ENCODE measurements at places on chromosomes 1 and 21. TPM values are rescaled to one million over a fixed set of nuclear protein-coding genes. Genes with fewer than 3 reads are reported as not detected.

DNA sequence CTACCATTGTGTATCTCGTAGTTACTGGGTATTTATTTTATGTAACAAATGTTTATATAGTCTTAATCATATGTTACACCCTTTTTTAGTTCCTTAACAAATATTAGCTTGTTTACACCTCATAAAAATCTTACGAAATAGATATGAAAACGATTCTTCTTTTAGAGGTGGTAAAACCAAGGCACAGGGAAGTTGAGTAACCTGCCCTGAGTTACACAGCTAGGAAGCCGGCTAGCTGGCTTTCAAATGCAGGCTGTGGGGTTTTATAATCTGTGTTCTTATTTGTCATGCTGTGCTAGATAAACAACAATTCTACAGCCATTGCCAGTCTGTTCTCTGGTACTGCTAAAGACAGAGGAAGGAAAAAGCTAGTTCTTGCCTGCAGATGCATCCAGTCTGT lies 109.6 kb downstream of the NOS1AP start:
- DNase-seq: no peak

DNA sequence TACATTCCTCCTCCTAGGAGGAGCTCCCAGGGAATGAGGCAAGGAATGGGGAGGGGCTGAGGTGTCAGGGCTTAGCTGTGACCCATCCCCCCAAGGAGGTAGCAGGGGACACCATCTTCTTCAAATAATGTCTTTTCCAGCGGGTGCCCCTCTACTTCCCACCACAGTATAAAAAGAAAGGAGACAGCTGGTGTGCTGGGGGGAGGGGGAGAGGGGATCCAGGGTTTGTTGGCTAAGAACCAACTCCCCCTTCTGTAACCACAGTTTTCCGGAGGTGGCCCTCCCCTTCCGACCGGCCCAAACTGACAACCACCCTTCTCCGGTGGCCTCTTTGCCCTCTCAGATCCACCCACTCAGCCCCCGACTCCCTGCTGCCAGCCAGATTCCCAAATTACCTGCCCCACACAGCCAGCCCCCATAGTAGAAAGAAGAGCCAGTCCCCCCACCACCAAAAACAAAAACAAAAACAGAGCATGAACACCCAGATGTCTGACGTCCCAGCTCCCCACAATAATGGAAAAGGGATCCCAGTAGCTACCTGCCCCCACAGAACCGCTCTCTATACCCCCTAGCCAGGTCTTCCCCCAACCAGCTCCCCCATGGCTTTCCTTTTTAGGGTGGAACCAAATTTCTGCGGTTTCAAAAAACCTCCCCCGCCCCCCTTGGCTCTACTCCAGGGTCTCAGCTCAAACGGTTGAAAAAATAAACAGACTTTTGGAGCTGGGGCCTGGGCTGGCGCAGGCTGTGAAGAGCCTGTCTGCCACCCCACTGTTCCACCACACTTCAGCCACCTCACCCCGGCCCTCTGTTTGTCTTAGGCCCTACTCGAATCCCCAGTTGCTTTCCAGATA lies 2.1 kb downstream of the ARHGEF2 start:
- peak; percentile 87 for DNase-seq

DNA sequence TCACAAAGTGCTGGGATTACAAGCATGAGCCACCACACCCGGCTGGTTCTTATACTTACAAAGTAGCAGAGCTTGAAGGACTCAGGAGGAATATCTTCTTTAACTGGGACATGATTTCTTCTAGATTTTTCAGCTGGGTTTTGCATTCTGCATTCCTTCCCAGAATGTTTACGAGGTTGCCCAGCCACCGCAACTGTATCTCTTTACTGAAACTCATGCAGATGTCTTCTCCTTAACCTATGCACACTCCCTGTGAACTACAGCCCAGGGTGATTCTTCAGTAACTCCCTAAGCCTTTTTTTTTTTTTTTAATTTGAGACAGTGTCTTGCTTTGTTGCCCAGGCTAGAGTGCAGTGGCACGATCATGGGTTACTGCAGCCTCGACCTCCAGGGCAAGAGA lies 8.7 kb upstream of the DOP1B start:
- no peak for DNase-seq

DNA sequence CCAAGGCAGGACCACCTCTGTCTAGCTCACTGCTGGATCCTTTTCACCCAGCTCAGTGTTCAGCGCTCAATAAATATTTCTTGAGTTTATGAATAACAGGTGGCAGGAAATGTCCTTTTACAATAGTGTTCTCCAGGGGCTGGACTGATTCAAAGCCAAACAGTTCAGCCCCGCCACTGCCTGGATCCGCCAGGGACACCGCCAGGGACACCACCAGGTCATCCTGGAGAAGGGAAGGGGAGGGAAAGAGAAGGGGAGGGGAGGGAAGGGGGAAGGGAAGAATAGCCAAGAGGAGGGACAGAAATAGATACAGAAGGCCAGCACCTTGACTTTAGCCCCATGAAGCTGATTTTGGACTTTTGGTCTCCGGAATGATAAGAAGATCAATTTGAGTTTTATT lies 255.6 kb downstream of the GRIK3 start:
- no peak for DNase-seq

GRCh38 chr21:44718571-44718970 lies 7.2 kb upstream of the TSPEAR start:
- no peak for DNase-seq

GRCh38 chr1:34176830-34177603 lies at the start of gene C1orf94:
Gene C1orf94 (plus strand): TSS chr1:34176907. CDS start chr1:34177790, 883 bp downstream.
- no peak for DNase-seq

DNA sequence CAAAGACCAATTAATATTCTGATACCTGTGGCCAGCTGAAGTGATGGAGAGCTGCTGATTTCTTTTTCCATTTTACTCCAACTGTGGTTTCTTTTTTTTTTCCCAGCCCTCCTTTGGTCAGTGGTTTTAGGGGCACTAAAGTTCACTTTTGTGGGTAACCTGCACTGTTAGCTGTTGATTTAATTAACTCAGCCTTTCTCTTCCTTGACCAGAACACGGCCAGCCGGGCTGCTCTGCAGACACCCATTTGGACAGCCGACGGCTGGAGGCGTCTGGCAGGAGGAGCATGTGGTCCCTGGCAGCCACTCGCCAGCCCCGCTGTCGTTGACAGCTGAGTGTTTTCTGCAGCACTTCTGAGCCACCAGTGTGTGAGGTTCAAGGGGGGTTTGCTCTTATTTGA lies 136.2 kb upstream of the RUNX3 start:
- no peak for DNase-seq

- no peak for DNase-seq
Measured at GRCh38 chr1:164719676-164720439, 160.9 kb downstream of the PBX1 start.

DNA sequence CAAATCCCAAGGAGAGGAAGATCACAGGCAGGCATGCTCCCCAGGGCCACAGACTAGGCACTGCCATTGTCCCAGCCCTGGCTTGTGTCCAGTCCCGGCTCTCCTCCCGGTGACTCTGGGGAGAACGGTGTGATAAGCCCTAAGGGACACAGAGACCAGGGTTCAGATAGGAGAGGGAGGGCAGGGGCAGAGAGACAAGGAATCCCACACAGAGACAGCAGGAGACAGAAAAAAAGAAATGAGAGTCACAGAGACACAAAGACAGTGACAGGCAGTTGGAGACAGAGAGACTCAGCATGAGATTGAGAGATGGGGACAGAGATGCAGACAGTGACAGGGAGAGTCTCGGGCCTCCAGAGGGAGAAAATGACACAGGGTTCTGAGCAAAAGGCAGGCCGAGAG lies 361 bp downstream of the INSRR start:
- no peak for DNase-seq

DNA sequence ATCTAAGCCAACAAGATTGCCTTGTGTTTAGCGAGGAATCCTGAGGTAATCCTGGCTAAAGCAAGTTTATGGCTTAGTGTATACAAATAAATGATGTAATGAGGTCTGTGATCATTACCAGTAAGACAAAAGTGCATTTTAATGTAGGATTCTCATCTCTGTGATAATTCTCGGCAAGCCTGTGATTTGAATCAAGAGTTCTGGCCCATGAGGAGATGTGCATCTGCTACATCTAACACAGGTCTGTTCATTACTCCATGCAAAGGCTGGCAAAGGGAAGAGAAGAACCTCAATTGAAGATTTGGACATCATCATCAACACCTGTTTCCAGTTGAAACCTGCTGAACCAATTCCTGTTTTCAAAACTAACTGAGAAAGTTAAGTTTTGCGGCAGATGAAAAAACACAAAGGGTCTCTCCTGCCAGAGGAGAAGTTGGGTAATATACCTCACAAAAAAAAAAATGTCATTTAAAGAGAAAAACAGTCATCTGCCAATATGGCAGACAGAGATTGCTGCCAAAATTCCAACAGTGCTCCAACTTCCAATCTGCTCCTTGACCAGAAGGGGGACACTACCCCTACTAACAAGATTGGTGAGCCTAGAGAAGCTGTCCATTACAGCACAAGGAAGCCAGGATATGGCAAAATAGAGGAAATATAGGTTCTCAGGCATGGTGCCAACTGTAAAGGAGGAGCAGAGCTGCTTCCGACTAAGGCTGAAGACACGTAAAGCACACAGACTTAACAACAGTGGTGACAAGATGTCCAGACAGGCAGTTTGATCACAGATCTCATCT lies 453.7 kb downstream of the TTLL7 start:
- DNase-seq: peak; percentile 52

DNA sequence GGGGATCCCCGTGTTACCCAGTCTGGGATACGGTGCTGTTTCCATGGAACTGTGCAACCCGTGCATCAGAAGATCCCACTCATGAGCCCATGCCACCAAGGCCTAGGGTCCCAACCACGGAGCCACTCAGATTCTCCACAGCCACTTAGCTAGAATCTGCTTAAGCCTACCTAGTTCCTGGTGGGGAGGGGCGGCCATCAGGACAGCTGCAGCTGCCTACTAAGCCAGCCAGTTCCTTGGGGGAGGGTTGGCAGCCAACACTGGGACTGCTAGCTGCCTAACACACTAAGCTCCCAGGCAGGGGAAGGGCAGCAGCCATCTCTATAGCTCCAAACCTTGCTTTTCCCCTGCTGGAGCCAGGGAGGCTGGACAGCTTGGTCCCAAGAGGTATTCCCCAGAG lies 549.2 kb upstream of the BRINP3 start:
- no peak for DNase-seq

DNA sequence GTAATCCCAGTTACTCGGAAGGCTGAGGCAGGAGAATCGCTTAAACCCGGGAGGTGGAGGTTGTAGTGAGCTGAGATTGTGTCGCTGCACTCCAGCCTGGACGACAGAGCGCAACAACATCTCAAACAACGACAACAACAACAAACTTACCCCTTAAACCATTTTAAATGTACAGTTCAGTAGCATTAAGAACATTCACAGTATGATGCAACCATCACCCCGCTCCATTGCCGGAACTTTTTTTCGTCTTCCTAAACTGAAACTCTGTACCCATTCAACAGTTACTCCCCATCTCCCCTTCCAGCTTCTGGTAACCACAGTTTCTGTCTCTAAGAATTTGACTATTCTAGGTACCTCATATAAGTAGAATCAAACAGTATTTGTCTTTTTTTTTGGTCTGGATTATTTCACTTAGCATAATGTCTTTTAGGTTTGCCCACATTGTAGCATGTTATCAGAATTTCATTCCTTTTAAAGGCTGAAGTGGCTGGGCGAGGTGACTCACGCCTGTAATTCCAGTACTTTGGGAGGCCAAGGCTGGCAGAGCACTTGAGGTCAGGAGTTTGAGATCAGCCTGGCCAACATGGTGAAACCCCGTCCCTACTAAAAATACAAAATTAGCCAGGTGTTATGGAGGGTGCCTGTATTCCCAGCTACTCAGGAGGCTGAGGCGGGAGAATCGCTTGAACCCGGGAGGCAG lies 19.6 kb downstream of the CA6 start:
- no peak for DNase-seq

DNA sequence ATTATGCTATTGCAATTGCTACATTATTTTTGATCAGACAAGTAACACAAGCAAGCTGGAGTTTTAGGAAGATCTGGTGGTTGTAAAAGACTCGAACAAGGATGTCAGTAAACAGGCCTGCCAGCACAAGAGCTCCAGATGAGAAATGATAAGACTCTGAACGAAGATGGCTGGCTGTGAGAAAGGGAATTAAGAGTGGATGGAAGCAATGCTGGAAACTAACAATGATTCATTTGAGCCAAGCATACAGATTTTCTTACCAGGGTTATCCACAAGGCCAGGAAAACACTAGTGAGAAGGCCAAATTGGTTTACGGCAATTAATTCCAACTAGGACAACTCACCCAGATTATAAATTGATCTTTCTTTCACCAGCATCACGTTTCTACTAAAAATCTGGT lies 54.2 kb downstream of the NRIP1 start:
- DNase-seq: no peak

DNA sequence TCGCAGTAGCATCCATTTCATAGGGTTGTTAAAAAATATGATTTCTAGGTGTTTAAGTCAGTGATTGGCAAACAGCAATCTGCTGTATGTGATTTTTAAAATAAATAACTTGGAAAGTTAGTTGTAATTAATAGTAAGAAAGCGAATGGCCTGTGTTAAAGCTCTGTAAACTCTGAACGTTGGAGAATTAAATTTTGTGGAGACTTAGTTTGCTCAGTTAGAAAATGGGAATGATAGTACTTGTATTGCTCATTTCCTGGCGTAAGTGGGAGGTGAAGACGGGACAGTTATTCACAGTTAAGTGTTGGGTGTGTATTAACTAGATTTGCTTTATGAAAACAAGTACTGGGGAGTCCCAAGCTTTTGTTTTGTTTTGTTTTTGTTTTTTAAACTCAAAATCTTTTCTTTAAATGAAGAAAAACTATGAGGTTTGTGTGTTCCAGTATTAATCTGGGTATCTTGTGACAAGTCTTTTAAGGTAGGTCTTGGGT lies 995 bp downstream of the CACYBP start:
- no peak for DNase-seq

GRCh38 chr1:20899154-20899972 lies 112.3 kb upstream of the HP1BP3 start:
- DNase-seq: no peak

GRCh38 chr1:30524840-30525617 lies 198.4 kb downstream of the MATN1 start:
- DNase-seq: no peak

DNA sequence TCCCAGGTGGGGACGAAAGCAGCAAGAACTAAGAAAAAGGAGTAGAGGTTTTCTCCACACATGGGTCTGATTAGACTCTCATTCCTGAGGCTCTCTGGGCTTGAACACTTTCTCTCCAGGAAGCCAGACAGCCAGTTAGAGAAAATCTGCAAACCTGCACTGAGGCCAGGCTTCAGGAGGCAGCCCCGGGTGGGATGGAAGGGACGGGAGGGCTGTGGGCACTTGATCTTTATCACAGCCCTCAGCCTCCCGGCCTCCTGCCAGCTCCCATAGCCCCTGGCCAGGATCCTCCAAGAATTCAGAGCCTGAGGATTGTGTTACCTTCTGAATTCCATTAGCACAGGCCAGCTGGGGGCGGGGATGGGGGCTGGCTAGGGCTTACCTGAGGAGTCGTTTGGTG lies 40.1 kb downstream of the SERTAD4 start:
- DNase-seq: no peak

- DNase-seq: no peak
Measured at GRCh38 chr1:180611016-180611930, 20.5 kb upstream of the XPR1 start.

- DNase-seq: no peak
Measured at GRCh38 chr1:6385488-6386191, 7.9 kb downstream of the ACOT7 start.

Gene DENND2C
- polyA plus RNA-seq: 11.3 TPM

Gene GJC2
- polyA plus RNA-seq: 0.63 TPM

Gene CATSPERE
- 0.99 TPM for polyA plus RNA-seq

Gene CFAP126
- polyA plus RNA-seq: 1.6 TPM

Gene SPOCD1
- 0.21 TPM for polyA plus RNA-seq

Gene FCGR2B
- polyA plus RNA-seq: not detected

Gene S100A1
- polyA plus RNA-seq: 2.6 TPM

Gene OR2T3
- not detected for polyA plus RNA-seq

Gene RGS8
- 0.05 TPM for polyA plus RNA-seq

Gene MINDY1
- polyA plus RNA-seq: 18.7 TPM

Gene ZP4
- 2.0 TPM for polyA plus RNA-seq

Gene DMRTB1
- polyA plus RNA-seq: not detected

Measured in muscle of back (tissue), 13 donors.